Caudate nucleus (tissue), 63 donors: ENCODE measurements at places on chromosomes 16 and 17.
A peak's percentile ranks its signal among the peaks of the same experiment; 100 is the strongest.

GRCh38 chr17:51739245-51739886 is 419.1 kb downstream of the CA10 start:
- no peak for DNase-seq

GRCh38 chr17:63694229-63694949 is 5.5 kb downstream of the LIMD2 start:
- DNase-seq, result no peak

GRCh38 chr17:50221864-50222545 is 20.6 kb upstream of the COL1A1 start:
- no peak for DNase-seq

- DNase-seq, result no peak
These were observed 54.8 kb downstream of the VMP1 start for GRCh38 chr17:59762049-59762823.

- no peak for DNase-seq
These were observed 3.7 kb upstream of the IL34 start for GRCh38 chr16:70642633-70643032.

DNA sequence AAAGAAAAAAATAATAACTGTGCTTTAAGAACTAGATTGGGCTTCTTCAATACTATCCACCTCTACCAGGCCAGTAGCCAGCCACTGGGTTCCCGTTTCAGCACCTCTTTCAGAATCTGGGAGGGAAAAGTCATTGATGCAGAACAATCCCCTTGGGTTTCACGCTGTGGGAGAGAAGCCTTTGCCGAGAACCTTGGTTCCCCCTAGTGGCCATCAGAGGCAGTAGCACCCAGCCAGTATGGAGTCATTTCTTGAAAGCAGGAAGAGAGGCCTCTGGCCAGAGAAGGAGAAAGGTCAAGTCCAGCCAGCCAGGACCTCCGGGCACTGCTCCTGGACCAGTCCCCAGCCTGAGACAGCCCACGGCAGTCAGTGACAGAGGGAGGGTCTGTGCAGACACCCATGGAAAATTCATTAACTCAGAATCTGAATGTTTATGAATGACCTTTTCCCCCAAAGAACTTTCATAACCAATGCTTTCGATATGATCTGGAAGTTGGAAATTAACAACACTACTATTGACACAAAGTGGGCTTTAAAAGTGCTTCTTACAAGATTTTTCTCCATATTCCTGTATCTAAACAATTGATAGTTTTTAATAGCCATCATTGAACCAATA is 51.2 kb upstream of the CDH5 start:
- DNase-seq, result peak; percentile 25

GRCh38 chr17:35103271-35103670 is 16.4 kb downstream of the RAD51D start:
- DNase-seq, result no peak
